Activated CD4-positive, alpha-beta T cell treated with anti-CD3 and anti-CD28 coated beads, Interleukin-2, amount 10 ng/mL, durations not matched to agents 7 days and 5 days (primary cell): ENCODE measurements at places on chromosomes 11 and 22.

GRCh38 chr22:20008221-20008995 is 8.2 kb downstream of the ARVCF start:
- peaks cover 12% of the 10 kb centered on the region for H3K27me3 ChIP-seq
- no peak for DNase-seq
- no peak overlapping the region for H3K27ac ChIP-seq
- H3K4me3 ChIP-seq = no peak overlapping the region
- peaks cover 1% of the 10 kb centered on the region for H3K36me3 ChIP-seq
- peaks cover 2% of the 10 kb centered on the region for H3K4me1 ChIP-seq

DNA sequence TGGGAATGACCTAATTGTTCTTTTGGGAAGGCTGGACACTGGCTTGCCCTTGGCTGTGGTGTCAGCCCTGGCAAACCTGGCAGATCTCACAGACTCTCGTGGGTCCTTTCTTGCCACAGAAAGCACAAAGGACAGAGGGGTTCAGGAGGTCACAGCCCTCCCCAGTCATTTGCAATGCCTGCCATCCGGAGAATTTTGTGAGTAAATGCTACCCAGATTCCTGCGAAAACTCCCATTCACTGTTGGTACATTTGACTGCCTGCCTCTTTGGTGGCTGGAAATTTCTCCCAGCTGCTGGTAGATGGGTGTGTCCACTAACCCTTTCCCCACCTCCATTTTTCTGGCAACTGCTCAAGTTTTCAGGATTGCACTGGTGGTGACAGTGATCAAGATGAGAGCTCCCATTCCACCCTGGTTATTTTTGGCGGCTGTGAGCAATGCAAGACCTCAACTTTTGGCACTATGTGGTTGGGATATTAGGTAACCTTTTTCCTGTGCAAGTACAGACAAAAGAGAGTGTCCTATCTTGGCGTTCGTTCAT is 155.7 kb downstream of the NAV2 start:
- H3K4me1 ChIP-seq = no peaks in the 10 kb centered on the region
- no peak overlapping the region for H3K4me3 ChIP-seq
- H3K27me3 ChIP-seq = no peaks in the 10 kb centered on the region

- no peak overlapping the region for H3K4me3 ChIP-seq
- DNase-seq = no peak
- peaks cover 12% of the 10 kb centered on the region for H3K27me3 ChIP-seq
- H3K27ac ChIP-seq = no peak overlapping the region
- peaks cover 12% of the 10 kb centered on the region for H3K4me1 ChIP-seq
Observed at GRCh38 chr11:124934862-124935547, 842 bp downstream of the HEPACAM start.

GRCh38 chr11:12599408-12600143 is 74.6 kb upstream of the TEAD1 start:
- peak; percentile 45 for DNase-seq
- H3K36me3 ChIP-seq = no peaks in the 10 kb centered on the region
- H3K4me3 ChIP-seq = no peak overlapping the region

- H3K27ac ChIP-seq = no peak overlapping the region
- no peak overlapping the region for H3K4me3 ChIP-seq
- no peaks in the 10 kb centered on the region for H3K27me3 ChIP-seq
- DNase-seq = no peak
- no peaks in the 10 kb centered on the region for H3K4me1 ChIP-seq
Observed at GRCh38 chr11:122375687-122376399, 259.8 kb upstream of the BLID start.

DNA sequence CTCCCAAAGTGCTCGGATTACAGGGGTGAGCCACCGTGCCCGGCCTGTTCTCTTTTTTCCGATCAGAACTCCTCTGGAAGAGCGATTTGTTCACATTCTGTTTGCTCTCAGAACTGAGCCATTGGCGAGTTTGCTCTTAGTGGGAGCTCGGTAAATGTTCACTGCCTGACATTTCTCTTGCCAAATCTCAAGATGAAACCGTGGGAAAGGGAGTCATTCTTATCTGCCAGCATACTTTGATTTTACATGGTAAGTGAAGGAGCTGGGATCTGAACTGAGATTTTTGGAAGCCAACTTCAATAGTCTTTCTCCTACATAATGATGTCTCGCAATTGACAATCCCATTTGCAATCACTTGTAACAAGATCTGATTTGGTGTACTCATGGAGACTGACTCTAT is 445.8 kb upstream of the ISX start:
- no peaks in the 10 kb centered on the region for H3K27me3 ChIP-seq
- no peaks in the 10 kb centered on the region for H3K4me1 ChIP-seq

DNA sequence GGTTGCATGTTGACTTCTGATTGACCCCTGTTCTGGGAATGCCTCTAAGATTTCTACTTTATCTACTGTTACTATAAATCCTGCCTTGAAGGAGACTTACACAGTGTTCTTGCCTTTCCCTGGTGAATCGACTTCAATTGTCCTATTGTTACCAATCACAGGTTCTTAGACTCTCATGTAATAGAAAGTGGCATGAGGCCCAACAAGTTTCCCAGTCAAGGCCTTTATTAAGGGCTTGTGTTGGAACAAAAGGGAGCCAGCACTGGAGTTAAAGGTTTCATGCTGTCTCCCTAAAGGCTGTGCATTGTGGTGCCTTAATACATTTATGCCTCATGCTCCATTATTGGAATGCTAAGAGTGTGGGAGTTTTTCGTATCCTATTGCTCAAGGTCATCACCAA is 23.3 kb downstream of the MS4A2 start:
- no peak overlapping the region for H3K27ac ChIP-seq
- H3K36me3 ChIP-seq = no peaks in the 10 kb centered on the region
- no peak overlapping the region for H3K4me3 ChIP-seq

DNA sequence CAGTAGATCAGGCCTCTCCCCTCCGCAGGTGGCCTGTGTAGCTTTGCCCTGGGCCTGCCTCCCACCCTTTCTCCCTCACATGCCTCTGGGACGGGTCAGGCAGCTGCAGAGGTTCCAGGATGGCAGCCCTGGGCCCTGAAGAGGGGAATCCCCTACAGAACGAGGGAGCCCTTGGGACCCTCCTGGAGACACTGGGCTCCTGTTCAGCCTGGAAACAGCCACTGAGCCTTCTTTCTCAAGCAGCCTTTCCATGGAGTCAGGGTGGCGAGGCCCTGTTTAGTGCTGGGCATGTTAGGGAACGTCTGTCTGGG is 720.9 kb downstream of the BRD1 start:
- no peak for DNase-seq
- peaks cover 3% of the 10 kb centered on the region for H3K27me3 ChIP-seq
- H3K36me3 ChIP-seq = no peaks in the 10 kb centered on the region

DNA sequence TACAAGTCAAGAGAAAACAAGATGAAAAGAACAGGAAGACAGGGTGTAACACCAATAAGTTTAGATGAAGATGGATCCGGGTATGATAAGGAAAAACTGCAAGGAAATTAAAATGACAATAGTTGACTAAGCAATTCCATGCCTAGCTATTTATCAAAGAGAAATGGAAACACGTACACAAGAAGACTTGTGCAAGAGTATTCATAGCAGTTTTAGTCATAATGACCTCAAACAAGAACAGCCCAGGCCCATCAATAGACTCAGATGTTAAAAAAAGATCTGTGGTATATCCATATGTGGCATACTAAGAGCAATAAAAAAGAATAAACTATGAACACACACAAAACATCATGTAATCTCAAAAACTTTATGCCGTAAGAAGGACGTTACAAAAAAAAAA is 33.2 kb downstream of the SLC5A12 start:
- DNase-seq = no peak
- no peak overlapping the region for H3K27ac ChIP-seq
- no peaks in the 10 kb centered on the region for H3K36me3 ChIP-seq
- no peaks in the 10 kb centered on the region for H3K4me1 ChIP-seq

DNA sequence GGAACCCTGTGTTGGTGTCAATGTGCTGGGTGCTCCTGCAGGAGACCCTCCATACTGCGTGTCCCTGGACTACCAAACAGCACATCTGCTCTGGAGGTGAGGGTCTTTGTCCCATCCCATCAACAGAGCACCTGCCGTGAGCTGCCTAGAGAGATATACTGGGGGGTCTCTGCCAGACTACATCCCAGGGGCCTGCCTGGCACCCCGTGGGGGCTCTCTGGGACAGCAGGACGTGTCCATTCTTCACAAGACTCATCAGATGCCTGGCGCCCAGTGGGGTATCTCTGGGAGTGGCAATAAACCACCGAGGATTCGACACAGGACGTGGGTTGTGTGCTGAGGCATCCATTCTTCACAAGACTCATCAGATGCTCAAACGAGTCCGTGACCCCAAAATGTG is 42.7 kb downstream of the SHANK2 start:
- no peaks in the 10 kb centered on the region for H3K27me3 ChIP-seq
- no peaks in the 10 kb centered on the region for H3K36me3 ChIP-seq
- H3K27ac ChIP-seq = no peak overlapping the region
- no peaks in the 10 kb centered on the region for H3K4me1 ChIP-seq

DNA sequence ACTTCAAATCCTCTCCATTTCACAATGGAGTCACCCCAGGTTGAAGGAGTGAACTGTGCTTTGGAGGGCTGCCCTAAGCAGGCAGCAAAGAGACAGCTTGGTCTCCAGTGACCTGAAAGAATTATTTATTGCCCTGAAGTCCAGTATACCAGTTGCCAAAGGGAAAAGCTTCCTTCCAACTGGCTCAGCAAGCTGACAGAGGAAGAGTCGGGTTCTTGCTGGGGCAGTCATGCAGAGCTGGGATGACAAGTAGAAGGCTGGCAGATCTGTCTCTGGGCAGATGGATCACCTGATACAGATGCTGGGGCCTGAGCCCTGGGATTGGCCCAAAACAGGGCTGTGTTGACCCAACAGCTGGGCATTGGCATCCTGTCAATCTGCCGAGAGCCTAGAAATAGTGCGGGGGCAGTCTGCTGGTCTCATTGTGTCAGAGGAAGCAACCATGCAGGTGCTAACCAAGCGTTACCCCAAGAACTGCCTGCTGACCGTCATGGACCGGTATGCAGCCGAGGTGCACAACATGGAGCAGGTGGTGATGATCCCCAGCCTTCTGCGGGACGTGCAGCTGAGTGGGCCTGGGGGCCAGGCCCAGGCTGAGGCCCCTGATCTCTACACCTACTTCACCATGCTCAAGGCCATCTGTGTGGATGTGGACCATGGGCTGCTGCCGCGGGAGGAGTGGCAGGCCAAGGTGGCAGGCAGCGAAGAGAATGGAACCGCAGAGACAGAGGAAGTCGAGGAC is at the start of gene THRSP:
Gene THRSP (plus strand): TSS at position 422 of the 742 bp plus-strand sequence. CDS start 21 bp downstream, at position 443.
- H3K4me3 ChIP-seq = no peak within 1 kb of the TSS
- no peak within 1 kb of the TSS for H3K27ac ChIP-seq
- H3K4me1 ChIP-seq = peaks cover 1% of the 10 kb centered on the region

DNA sequence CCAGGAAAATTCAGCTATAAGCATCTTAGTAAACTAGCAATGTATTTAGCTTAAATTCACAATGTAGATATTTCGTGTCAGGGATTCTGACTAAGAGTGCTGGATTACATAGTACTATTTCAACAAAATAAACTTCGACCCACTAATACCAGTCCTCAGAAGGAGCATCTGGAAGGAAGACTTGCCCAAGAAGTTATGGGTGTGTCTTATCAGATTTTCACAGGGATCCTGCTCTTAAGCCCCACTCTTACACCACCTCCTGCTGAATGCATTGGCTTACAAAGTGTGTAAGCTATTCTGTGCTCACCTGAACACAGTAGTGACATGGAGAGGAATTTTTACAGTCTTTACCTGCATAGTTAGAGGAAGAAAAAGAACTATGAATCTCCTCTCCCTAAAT is 35.4 kb upstream of the ANO5 start:
- no peak overlapping the region for H3K4me3 ChIP-seq
- no peak overlapping the region for H3K27ac ChIP-seq
- no peaks in the 10 kb centered on the region for H3K27me3 ChIP-seq
- no peaks in the 10 kb centered on the region for H3K36me3 ChIP-seq
- H3K4me1 ChIP-seq = no peaks in the 10 kb centered on the region

DNA sequence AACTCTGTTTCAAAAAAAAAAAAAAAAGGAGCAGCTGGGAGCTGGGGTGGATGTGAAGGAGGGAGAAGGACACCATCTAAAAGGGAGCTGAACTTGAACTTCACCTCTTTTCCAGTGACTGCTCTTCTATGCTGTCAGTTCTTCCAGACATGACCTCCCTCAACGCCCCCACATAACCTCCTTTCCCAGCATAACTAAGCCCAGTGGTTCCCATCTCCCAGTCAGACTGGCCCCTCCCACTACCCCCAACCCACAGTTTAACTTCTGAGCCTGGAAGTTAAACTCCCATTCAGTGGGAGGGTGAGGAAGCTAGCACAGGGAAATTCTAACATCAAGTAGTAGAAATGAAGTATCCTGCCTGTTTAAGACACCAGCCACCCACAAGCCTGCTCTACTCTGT is 1.8 kb downstream of the ARHGAP1 start:
- H3K4me3 ChIP-seq = peak overlapping the region; percentile 98
- H3K27ac ChIP-seq = peak overlapping the region; percentile 71
- H3K4me1 ChIP-seq = peaks cover 50% of the 10 kb centered on the region
- no peaks in the 10 kb centered on the region for H3K27me3 ChIP-seq
- peaks cover 54% of the 10 kb centered on the region for H3K36me3 ChIP-seq

DNA sequence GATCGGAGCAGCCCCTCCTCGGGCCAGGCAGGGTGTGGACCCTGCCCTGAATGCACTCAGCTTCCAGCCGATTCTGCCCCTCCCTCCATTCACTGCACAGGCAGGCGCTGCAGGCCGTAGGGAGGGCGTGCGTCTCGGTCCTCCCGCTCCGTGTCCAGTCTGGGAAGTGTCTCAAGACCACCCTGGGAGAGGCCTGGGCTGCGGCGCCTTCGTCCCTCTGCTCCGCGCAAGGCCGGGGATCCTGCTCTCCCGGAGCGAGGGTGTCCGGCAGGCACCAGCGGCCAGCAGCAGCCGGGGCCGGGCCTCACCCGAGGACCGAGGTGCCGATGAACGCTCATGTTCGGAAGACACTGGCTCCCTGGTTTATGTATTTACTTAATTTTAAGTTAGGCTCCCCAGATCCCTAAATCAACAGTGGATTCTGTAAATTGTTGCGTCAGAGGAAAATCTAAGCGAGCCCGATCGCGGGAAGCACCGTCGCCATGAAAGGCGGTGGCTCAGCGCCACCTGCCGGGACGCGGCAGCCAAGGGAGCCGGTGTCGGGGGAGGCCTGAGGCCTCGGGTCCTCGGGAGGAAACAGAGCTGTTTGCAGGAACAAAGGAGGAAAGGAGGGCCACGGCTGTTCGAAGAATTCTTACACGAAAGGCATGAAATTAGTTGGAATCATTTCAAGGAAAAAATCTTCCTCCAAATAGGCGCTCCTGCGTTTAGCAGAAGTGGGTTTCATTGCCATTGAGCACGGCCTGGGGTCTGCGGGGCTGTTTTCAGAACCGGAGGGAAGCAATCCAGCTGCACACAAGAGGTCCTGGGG is 195.3 kb downstream of the BRD1 start:
- no peak for DNase-seq
- H3K4me3 ChIP-seq = no peak overlapping the region
- H3K36me3 ChIP-seq = no peaks in the 10 kb centered on the region
- no peak overlapping the region for H3K27ac ChIP-seq

GRCh38 chr11:13954591-13954990 is 7.9 kb upstream of the SPON1 start:
- H3K4me1 ChIP-seq = no peaks in the 10 kb centered on the region
- no peak overlapping the region for H3K27ac ChIP-seq
- H3K4me3 ChIP-seq = no peak overlapping the region
- no peak for DNase-seq

DNA sequence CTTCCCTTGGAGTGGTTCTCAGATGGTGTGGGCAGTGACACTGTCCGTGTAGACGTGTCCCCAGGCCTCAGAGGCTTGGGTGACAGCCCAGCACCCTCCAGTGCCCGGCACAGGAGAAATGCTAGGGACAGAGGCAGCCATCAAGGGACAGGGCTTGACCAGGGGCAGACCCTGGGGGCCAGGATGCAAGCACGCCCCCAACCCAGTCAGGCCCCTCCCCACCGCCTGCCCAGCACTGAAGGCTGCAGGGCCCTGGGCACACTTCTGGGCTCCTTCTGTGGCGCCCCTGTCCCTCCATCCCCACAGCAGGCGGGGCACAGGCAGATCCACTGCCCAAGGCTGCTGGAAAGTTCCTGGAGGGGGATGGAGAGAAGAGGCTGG is 11.1 kb downstream of the IGF2 start:
- no peaks in the 10 kb centered on the region for H3K36me3 ChIP-seq
- no peak overlapping the region for H3K4me3 ChIP-seq
- DNase-seq = no peak
- H3K27ac ChIP-seq = no peak overlapping the region
- H3K4me1 ChIP-seq = no peaks in the 10 kb centered on the region
